ENCODE measurements at places on chromosomes 7 and 10.

DNA sequence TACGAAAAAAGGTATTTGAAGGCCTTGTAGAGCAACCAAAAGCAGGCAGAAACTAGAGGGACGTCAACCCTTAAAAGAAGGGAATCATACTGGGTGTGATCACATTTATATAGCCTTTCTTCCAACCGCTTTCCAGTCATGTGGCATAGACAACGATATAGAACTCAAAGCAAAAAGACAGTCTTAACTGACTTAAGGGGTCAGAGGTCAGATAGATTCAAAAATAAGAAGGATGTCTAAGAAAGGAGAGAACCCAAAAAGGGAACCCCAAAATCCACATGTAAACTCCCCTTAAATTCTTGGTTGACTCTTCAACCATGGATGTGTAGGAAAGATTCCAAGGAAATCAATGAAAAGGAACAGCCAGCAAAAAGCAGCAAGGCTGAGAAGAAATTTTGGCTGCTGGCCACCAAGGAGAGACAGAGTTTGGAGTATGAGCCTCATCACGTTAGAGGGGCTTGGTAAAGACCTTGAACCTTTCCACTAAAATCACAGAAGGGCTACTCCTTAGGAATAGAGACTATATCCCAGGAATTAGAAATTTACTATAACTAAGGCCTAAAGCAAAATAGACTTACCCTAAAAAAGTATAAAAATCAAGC is 8.6 kb downstream of the BCAP29 start:
- DNase-seq = no peak

DNA sequence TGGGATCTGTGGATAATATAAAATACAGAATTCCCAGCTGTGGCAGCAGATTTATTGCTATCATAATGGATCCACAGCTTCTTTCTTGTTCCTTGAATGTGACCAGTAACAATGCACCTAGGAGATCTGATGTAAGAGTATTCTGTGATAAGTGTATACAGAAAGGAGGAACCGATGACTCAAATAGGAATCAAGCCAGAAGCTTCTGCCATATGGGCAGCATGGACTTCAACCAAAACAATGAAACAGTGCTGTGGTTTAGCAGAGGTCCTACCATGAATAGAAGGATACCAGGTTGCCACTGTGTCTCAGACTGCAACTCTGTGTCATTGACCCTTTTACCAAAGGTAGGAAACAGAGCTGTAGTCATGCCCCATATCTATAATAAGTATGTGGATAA is 81.8 kb downstream of the PTPRZ1 start:
- DNase-seq = peak; percentile 31

- DNase-seq = peak; percentile 2
Observed at GRCh38 chr7:99707096-99707495, 27.3 kb upstream of the CYP3A5 start.

DNA sequence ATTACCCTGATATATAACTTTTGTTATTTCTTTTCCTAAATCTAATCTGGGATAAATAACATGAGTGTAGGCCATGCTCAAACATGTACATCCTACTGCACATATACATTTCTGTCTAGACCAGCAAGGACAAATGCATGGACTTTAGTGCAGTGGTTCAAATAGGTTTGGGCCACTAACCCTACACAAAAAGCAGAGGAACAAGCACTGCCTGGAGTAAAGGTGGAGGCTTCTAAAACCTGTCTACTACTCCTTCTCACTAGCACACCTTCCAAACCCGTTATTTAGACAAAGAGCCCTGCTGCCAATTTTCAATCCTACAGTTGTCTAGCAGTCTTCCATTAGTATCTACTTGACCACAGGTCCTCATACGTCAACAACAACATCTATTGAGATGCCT is 34.8 kb downstream of the SGCE start:
- no peak for DNase-seq

GRCh38 chr7:155682484-155682883 is 38.0 kb downstream of the RBM33 start:
- no peak for DNase-seq

DNA sequence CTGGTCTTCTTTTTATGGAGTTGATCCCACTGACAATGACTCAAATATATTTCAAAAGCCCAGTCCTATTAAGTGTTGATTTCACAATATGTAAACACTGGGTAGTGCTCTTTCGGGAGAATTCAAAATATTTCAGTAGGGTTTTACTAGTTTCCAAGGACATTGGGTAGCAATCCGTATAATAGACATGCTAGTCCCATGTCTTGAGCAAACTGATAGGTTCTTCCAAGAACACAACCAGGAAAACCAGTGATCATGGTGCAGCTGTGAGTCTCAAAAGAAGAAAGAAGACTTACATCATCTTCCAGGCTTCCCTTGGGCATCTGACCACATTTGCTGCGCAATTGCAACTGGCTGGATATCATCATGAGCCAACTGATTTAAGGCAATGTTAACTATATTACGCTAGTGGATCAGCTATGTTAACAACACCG is 59.3 kb upstream of the APBB1IP start:
- DNase-seq = no peak

DNA sequence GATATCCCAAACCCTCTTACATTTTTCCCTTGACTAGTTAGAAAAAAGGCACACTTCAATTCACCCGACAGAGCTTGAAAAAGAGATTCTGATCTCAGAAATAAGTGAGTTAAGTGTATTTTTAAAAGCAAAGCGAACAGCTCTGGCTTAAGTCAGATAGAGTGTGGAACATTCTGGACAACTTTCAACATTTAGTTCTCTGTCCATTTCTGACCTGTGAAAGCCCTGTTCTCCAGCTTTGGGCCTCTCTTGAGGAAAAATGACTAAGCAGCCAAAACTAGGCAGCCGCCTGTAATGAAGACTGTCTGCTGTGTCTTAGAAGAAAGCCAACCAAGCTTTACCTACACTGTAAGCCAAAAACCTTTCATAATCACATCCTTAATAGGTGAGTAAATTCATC is 50.5 kb downstream of the CDK6 start:
- DNase-seq = peak; percentile 78

DNA sequence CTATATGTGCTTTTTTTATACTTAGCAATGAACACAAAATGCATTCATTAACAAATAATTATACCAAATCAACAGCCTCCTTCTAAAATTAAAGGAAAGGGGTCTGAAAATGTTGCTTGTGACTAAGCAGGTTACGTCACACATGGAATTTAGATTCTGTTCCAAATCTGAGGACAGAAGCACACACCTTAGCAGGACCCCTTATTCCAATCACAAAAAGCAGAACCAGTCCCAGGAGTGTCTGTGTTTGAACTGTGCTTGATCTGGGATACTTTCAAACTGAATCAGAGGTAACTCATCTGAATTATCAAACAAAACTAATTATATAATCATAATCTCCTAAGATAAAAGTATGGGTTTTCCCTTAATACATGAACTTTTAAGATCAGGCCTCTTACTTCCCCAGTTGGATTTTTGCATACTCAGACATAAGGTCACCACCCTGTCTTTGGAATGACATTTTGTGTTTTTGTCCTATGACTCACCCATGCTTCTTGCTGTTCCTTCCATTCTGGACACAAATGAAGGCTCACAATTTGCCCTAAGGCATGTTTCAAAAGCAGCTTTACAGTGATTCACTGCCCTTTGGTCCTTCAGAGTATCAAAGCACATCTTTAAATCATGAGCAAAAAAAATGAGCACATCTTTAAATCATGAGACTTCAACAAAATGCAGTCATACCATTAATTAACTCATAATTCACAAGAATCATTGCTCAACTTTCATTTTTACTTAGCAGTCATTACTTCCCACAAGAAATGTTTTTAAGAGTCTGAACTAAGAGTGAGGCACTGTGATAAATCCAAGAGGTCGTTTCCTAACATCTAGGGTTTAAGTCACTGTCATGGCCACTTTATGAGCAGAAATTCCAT is 35.5 kb downstream of the SEMA3C start:
- DNase-seq = peak; percentile 98

- peak; percentile 34 for DNase-seq
Observed at GRCh38 chr7:28980451-28981160, 22.5 kb upstream of the TRIL start.

DNA sequence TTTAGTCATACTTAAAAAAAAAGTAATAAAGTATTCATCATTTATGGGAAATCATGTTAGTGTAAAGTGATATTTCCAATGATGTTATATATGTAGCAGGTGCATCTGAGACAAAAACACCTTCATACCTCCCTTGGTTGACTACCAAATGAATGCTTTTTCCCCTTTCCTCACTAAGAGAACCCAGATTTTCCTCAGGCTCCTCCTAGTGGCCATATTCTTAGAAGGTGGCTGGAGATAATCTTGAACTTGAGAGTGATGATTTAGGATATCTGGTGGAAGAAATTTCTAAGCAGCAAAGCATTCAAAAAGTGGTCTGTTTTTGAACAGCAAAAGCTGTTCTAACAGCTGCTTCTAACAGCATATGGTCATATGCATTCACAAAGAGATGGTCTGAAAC is 16.8 kb upstream of the DNAH11 start:
- DNase-seq = peak; percentile 4

DNA sequence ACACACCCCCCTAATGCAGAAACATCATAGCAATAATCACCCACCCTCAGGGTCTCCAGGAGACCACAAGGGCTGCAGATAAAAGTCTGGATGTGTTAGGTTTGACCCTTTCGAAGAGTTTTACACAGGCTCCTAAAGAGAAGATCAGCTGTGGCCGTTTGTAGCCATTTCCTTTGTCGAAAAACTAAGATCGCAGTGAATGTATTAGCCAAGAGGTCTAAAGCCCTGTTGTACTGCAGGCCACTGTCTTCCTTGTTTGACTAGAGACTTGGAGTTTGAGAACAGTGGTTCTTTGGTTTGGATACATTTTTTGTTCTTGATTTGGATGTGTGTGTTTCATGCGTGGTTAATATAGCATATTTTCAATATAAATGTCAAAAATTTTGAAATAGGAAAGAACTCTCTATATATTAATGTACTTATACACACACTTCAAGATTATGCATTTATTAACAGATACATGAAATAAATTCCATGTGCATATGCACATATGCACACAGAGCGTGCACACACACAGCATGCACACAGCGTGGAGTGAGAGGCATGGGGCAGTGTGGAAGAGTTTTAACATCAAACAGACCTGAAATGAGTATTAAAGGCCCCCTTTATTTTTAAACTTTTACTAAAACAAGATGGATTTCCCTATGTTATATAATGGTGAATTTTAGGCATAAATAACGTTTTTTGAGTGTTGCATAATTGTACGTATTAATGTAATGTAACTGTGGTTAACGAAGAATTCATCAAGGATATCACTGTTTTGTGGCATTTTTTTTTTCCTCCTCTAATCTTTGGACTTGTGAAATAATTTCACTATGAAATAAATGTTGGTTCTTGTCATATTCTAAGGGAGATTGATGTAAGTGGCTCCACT is 2.2 kb downstream of the IKZF1 start:
- DNase-seq = no peak

GRCh38 chr10:47023237-47024045 is 112.2 kb downstream of the PTPN20 start:
- DNase-seq = no peak

- no peak for DNase-seq
Observed at GRCh38 chr10:117047947-117048346, 43.0 kb upstream of the SHTN1 start.

- peak; percentile 39 for DNase-seq
Observed at GRCh38 chr7:70704831-70705346, 427.1 kb upstream of the GALNT17 start.

GRCh38 chr7:112876877-112877276 is 86.7 kb upstream of the TMEM168 start:
- peak; percentile 33 for DNase-seq

- no peak for DNase-seq
Observed at GRCh38 chr10:117014835-117015234, 9.8 kb upstream of the SHTN1 start.
